ENCODE measurements at places on chromosomes 6 and 20.

- DNase-seq, result no peak
These were observed 5.4 kb upstream of the FOXF2 start for GRCh38 chr6:1383729-1384548.

DNA sequence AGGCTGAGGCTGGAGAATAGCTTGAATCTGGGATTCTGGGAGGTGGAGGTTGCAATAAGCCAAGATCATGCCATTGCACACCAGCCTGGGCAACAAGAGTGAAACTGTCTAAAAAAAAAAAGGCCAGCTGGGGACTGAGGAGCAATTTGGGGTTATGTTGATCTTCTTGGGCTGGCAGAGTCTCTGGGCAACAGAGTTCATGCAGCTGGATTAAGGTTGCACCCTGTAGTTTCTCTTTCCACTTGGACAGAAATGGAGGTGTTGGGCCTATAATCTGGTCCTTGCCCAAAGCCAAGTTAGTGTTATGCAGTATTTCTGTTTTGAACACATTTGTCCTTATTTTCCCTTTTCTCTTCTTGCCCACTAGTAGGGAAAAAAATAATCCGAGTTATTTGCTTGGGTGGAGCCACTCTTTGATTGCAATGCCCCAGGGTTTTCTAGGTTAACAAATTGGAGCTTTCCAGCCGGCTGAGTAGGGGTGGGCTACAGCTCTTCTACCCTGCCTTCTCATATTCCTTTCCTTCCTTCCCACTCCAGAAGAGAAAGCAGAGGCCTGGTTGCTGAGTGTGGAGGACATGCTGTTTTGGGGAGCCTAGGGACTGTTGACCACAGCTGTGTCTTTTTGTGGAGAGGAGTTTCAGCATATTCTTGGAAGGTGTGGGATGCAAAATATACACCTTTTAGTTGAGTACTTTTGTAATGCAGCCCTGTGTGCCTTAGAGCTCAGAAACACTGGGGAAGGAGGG lies 213.9 kb downstream of the SOX4 start:
- DNase-seq, result no peak

DNA sequence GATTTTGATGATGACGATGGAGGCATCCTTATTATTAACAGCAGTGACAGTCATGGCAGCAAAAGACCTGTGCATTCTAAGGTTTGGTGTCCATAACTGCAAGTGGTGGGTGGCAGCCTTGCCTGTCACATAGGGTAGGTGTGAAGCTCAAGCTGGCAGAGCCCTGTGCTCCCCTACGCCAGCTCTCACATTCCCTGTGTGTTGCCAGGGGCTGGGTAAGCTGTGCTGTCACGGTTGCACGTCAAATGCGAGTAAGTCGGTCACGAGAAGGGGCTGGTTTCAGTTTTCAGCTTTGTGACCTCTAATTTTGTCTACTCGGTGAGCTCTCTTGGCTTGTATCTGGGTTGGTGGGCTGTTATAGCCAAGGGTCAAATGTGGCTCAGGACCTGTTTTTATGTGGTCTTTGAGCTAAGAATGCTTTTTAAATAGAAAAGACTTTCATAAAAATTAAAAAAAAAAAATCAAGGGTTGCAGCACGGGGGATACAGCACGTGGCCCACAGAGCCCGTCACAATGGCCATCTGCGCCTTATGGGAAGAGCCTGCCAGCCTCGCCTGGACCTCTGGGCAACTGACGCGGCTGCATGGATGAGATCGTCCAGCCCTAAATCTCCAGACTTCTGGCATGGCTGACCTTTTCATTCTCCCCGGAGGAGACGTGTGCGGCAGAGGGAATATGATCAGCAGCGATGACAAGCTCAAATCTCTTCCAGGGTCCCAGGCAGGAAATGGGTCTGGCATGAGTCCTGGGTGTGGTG lies 148.5 kb downstream of the PHACTR3 start:
- no peak for DNase-seq

DNA sequence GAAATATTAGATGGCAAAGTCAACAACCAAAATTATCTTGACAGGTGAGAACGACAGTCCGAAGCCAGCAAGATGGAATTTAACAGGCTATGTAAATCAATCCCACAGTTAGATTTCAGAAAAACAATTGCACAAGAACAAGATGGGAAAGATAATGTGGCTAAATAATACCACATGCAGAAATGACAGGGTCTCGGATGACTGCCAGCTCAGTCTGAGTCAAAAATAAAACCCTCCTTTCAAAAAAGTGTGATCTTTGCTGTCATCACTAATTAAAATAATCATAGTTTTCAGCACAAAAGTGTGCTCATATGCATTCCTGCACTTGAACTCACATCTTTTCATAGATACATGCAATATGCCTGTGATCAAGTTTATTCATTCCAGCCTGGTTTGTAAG lies 25.9 kb downstream of the FOXQ1 start:
- no peak for DNase-seq

DNA sequence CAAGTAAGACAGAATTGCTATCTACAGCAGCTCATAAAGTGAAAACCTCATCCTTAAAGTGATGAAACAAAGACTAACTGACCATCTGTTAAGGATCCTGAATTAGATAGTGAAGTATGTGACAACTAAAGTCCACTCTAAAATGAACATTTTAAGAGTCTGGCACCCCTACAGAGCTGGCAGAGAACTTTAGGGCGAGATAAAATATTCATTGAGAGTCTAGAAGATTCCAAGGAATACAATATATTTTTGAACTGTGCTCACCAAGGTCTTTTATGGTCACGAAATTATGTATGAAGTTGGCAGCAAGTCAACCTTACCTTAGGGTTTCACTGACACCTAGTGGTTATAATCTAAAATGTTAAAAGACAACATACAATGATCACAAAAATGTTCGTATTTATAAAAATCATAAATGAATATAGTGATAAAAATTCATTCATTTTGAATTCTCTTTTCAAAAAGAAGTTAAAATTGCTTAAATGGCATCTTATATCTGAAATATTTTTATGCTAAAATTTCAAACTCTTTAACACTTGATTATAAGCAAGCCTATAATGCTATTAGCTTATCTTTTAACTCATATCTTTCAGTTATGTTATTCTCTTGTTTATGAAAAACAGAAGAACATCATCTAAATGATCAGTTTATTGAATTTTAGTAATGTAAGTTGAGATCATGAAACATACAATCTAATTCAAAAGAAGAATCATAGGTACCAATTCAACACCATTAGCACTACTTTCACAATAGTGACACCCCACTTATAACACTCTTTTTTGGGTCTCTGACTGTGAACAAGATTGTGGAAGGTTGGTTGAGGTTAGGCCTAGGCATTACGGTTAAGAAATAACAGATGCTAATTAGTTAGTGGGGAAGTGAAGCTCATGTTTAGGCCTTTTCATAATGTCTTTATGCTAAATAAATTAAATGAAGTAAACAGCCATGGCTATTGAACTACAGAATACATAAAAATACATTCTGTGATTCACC lies 27.5 kb downstream of the RSPH3 start:
- no peak for DNase-seq

GRCh38 chr20:23691675-23692074 lies 2.8 kb upstream of the CST4 start:
- no peak for DNase-seq

DNA sequence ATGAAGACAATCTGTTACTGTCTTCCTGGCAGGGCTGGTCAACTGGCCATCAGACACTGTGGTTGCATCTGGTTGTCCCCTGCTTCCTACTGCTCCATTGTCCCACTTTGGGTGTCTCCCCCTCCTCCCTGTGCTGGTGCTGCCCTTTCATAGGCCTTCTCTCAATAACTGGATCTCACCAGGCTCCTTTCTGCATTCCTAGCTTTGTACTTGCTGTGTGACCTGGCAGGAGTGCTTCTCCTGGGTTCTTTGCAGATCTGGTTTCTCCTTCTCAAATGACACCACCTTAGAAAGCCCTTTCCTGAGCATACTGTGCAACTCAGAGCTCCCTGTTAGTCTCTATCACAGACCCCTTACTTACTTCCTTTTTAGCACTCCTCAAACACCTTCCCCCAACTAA lies 223.0 kb downstream of the BCKDHB start:
- no peak for DNase-seq

DNA sequence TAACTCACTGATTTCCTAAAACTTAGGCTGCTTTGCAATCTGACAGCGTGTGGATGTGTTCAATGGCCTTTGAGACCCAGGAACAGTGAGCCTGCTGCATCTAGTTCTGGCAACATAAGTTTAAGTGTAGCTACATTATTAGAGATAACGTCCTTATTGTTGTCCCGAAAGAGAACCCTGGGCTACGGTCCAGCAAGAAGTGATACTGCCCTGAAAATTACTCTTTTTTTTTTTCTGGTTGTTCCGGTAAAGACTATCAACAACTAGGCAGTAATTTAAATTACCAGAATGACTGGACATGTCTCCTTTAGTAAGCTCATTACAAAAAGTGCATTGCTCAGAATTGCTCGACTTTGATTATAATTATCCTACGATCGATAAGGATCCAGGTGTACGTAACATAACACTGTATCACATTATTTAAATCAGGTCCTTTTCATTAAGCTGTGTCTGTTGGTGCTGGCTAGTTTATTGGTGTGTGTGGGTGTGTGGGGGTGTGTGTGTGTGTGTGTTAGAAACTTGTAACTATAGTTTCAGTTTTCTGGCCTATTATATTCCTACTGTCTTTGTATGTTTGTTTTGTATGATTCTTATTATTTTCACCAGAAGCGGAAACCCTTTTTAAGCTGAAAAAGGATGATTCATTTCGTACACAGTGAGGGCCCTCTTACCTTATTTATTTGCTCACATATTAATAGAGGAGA lies 3.0 kb downstream of the TSHZ2 start:
- DNase-seq, result peak; percentile 42

DNA sequence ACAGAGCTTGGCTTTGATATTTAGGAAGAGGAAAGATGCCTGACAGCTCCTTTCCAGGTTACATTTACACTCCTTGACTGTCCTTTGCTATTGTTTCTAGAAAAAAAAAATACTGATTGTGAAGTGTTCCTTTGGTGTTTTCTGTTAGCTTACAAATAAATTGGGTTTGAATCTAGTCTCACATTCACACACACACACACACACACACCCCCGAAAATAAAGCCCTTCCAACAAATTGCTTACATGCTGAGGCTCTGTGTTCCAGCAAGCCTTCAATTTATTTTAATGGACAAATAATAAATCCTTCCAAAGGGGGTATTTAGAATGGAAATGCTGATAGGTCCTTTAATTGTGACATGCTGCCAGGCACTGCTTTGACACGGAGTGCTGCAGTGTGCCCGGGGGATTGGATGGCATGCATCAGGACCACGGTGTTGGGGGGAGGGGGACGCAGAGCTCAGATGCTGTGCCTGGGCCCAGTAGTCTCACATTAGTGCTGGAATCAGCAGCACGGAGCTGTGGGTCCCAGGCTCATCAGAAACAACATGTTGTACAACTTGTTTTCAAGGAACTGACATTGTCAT lies 199.9 kb downstream of the CD83 start:
- no peak for DNase-seq

DNA sequence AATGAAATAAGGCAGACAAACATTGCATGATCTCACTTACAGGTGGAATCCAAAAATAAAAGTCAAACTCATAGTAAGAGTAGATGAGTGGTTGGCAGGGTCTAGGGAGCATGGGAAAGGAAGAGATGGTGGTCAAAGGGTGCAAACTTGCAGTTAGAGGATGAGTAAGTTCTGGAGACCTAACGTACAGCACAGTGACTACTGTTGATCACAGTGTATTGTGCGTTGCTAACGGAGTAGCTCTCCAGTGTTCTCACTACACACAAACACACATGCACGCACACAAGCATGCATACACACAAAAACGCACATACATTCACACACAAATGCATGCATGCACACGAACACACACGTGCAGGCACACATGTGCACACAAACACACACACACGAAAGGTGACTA lies 54.9 kb downstream of the LY86 start:
- DNase-seq, result no peak

- DNase-seq, result no peak
These were observed 36.5 kb downstream of the ATP9A start for GRCh38 chr20:51731731-51732095.

DNA sequence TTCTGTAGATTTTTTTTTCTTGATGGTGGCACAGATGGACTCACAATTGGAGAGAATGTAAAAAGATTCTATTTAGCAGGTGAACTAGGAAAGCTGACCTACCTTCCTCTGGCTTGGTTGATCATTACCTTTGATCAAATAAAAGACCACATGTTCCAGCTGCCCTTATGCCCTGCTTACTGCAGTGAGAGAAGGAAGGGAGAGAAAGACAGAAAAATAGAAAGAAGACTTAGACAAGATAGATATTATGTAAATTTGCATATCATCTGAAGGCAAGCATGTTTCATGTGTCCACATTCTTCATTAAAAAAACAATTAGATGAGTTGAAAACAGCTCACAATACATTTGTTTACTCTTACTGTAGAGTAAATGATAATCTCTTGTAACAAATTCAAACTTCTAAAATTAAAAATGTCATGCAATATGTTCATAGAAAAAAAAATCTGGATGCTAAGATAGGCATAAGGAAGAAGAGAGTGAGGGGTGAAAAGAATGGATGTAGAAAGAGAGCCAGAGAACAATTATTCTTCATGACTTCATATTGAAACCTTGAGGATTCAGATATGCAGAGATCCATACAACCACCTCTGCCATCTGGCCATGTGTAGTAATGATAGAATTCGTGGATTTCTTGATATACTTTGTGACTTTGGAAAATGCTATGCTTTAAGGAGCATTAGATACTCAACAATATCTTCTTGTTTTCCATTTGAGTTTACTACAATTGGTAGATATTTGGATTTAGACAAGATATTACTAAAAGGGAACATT lies 71.7 kb downstream of the RFX6 start:
- no peak for DNase-seq

GRCh38 chr20:58500256-58500655 lies 14.9 kb downstream of the APCDD1L start:
- no peak for DNase-seq

DNA sequence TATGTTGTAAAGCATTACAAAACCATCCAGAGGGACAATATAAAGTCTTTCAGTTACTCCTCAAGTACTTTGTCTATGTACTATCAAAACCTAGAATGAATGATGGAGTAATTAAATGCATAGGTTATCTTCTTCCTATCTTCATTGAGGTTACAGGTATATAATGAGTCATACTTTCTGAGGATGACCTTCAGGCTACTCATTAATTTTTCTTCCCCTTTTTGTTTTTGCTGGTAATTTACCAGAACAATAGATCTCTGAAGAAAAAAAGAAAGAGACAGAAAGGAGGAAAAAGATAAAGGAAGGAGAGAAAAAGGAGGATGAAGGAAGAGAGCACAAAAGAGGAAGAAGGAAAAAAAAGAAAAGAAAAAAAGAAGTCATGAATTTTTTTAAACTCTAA lies 398.4 kb downstream of the TBC1D32 start:
- DNase-seq, result no peak

GRCh38 chr6:104095661-104096416 lies 763.9 kb downstream of the HACE1 start:
- DNase-seq, result no peak

- DNase-seq, result no peak
These were observed 48.6 kb downstream of the CDKAL1 start for GRCh38 chr6:20582586-20583443.

- DNase-seq, result no peak
These were observed 38.8 kb upstream of the SLA2 start for GRCh38 chr20:36684747-36685146.

GRCh38 chr6:133951881-133952814 lies 876 bp upstream of the TBPL1 start:
- DNase-seq, result peak; percentile 34

GRCh38 chr6:142700671-142701312 lies 244.2 kb downstream of the HIVEP2 start:
- no peak for DNase-seq

GRCh38 chr20:58138395-58138794 lies 90.1 kb downstream of the ANKRD60 start:
- no peak for DNase-seq

All from activated naive CD4-positive, alpha-beta T cell treated with anti-CD3 and anti-CD28 coated beads for 36 hours (primary cell).